H7 (cell line): ENCODE measurements at places on chromosomes 16 and 17. TPM values are rescaled to one million over a fixed set of nuclear protein-coding genes. Genes with fewer than 3 reads are reported as not detected.

The OR3A3 gene
- not detected in 2 replicates for total RNA-seq

The STUB1 gene
- total RNA-seq, result 85.3 and 115 TPM in 2 replicates

The SLC6A4 gene
- total RNA-seq, result not detected in 2 replicates

The PLA2G10 gene
- not detected in 2 replicates for total RNA-seq

The MILR1 gene
- 0.70 and 1.5 TPM in 2 replicates for total RNA-seq

The NACA2 gene
- not detected in 2 replicates for total RNA-seq

The LCAT gene
- 5.2 and 6.7 TPM in 2 replicates for total RNA-seq

The KRTAP4-5 gene
- not detected in 2 replicates for total RNA-seq

The TOM1L2 gene
- total RNA-seq, result 3.1 and 4.6 TPM in 2 replicates

The SALL1 gene
- 33.4 and 38.2 TPM in 2 replicates for total RNA-seq

The AMDHD2 gene
- 50.5 and 62.3 TPM in 2 replicates for total RNA-seq
